Hematopoietic multipotent progenitor cell treated with erythropoietin and hydrocortisone succinate and interleukin-3 and kit ligand, for 4 days (in vitro differentiated cells): ENCODE measurements at places on chromosomes 2 and 18.

DNA sequence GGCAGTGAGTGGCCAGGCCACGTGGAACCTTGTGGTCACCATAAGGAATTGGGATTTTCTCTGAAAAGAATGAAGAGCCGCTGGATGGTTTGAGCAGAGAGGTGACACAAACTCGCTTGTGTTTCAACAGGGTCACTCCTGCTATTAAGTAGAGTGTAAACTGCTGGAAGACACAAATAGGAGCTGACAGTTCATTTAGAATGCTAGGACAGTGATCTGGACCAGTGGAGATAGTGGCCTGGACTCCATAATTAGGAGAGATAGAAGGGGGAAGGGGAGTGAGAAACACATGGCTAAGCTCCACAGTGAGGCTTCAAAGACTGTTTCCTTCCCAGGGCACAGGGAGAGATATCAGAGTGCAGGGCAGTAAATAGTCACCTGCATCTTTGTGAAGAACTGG is 381.1 kb upstream of the ST6GAL2 start:
- DNase-seq: no peak

GRCh38 chr2:109408043-109408335 is 205.8 kb downstream of the SEPTIN10 start:
- no peak for DNase-seq

GRCh38 chr2:218756599-218757377 is 25.2 kb upstream of the CYP27A1 start:
- no peak for DNase-seq

DNA sequence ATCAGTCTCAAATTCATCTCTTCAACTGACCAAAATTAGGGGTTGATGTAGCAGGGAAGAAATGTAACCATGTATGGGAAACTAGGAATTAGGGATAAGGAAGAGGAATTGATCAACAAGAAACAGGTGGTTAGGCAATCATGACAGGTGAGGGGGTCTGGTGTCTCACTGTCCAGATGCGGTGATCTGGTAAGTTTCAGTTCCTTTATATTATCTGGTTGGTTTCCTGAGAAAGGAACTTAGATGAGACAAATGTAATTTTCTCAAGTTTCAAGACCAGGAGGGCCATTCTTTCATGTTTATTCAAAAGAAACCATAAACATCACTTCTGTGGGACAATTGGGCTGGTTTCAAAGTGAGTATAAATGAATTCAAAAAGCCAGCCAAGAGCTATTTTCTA is 306.2 kb upstream of the KCNJ3 start:
- no peak for DNase-seq

DNA sequence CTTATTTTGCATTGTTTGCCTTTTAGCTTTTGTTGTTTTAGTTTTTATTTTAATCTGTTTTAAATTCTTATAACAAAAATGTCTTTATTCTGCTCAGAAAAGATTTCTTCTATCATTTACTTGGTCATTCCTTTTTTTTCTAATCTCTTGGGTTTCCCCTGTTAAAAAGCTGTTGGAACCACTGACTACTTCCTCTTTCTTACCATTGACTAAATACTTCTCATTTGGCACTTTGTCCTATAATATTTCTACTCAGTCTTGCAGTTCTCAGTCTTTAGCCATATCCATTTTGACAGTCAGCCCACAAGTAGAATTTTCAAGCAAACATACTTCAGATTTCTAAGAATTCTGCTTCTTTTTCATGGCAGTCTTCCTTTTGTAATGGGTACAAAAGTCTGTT is 567.2 kb downstream of the SATB2 start:
- DNase-seq: peak; percentile 1

DNA sequence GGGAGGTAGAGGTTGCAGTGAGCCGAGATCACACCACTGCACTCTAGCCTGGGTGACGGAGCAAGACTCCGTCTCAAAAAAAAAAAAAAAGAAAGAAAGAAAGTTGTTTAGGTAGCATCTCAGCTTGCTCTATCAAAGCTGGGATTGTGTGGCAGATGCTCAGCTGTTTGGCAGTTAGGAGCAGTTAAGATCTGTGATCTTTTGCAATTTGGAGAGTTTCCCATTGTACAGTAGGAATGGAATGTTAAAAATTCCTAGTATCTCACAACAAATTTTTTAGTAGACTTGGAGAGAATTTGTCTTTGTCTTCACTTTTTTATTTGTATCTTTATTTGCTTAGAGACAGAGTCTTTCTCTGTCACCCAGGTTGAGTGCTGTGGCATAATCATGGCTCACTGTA is 122.9 kb upstream of the UNC80 start:
- no peak for DNase-seq
